ENCODE measurements at places on chromosomes 4 and X. TPM values are rescaled to one million over a fixed set of nuclear protein-coding genes. Genes with fewer than 3 reads are reported as not detected.
A peak's percentile ranks its signal among the peaks of the same experiment; 100 is the strongest.

The BEX5 gene
- total RNA-seq = 2.3 TPM

The TEX13C gene
- total RNA-seq = not detected

The GSPT2 gene
- 11.2 TPM for total RNA-seq

The GRPR gene
- total RNA-seq = not detected

The FAM156A gene
- 25.8 TPM for total RNA-seq

GRCh38 chr4:12861422-12861821, 622.7 kb downstream of the RAB28 start:
- H3K27me3 ChIP-seq = peaks cover 5% of the 10 kb centered on the region
- H3K4me3 ChIP-seq = no peak overlapping the region
- no peaks in the 10 kb centered on the region for H3K4me1 ChIP-seq
- H3K36me3 ChIP-seq = no peaks in the 10 kb centered on the region
- no peak for DNase-seq
- no peak overlapping the region for H3K27ac ChIP-seq

DNA sequence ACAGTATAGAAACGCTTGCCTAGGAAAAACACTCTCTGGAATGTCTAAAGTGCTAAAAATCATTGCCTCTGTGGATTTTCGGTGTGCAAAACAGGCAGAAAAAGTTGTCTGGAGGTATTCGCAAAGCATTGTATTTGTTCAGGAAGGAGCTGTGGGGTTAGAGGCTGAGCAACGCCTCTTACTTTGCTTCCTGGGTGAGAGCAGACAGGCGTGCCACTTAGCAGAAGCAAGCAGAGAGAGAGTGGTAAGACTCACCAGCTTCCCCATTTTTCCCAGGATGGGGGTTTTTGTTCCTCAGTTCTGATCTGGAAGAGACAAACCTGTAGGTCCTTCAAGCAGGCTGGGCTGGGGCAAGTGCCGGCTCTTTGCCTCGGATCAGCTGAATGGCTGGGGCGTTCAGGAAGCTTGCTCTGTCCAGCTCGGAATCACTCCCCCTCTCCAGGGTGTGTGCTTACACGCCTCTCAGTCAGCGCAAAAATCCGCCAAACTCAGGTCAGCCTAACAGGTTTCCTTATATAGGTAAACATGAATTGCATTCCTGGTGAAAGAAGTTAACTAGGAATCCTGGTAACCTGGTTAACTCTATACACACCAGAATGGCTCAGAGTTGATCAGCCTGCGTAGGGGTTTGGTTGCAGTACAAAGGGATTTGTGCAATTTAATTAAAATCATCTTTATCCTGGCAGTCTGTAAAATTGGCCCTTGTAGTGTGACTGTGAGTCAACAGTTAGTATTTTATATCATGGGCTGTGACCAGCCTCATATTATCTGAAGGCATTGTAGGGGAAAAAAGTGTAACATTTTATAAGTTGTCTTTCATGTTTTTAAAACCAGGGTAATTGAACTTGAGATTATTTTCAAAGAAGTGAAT, 213.1 kb upstream of the MID1 start:
- H3K4me3 ChIP-seq = no peak overlapping the region
- no peak for DNase-seq
- H3K4me1 ChIP-seq = no peaks in the 10 kb centered on the region
- H3K36me3 ChIP-seq = no peaks in the 10 kb centered on the region
- no peaks in the 10 kb centered on the region for H3K27me3 ChIP-seq

- H3K4me3 ChIP-seq = no peak overlapping the region
- no peak for DNase-seq
- H3K27ac ChIP-seq = no peak overlapping the region
- peaks cover 7% of the 10 kb centered on the region for H3K4me1 ChIP-seq
- H3K36me3 ChIP-seq = no peaks in the 10 kb centered on the region
These were observed 67.5 kb downstream of the RBM47 start for GRCh38 chr4:40562208-40562607.

GRCh38 chrX:54193085-54193821, 10.2 kb upstream of the FAM120C start:
- H3K4me3 ChIP-seq = no peak overlapping the region
- peaks cover 2% of the 10 kb centered on the region for H3K36me3 ChIP-seq
- no peaks in the 10 kb centered on the region for H3K27me3 ChIP-seq
- no peak for DNase-seq

DNA sequence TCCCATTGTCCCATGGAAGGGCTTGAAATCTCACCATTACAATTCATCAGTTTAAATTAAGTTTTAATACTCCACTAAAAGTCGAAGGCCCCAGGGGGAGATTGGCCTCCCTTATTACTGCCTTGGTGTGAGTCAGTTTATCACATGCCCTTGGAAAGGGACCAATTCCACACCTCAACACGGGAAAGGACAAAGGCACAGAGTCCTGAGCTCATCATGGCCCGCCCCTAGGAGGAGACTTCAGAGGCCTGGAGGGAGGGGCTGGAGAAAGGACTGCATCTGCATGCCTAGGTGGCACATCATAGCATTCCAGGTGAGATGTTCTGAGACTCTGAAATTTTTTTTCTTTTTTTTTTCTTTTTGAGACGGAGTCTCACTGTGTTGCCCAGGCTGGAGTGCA, 2.8 kb upstream of the SEL1L3 start:
- no peak for DNase-seq
- peaks cover 5% of the 10 kb centered on the region for H3K36me3 ChIP-seq
- H3K4me3 ChIP-seq = no peak overlapping the region

DNA sequence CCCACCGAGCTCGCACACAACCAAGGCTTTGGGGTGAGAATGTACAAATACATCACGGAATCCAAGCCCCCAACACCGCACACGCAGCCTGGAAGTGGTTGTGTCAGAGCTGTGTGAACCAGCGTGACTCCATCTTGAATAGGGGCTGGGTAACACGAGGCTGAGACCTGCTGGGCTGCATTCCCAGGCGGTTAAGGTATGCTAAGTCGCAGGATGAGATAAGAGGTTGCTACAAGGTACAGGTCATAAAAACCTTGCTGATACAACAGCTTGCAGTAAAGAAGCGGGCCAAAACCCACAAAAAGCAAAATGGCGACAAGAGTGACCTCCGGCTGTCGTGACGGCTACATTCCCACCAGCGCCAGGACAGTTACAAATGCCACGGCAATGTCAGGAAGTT, 258.4 kb downstream of the DHRSX start:
- DNase-seq = no peak
- no peaks in the 10 kb centered on the region for H3K27me3 ChIP-seq
- no peaks in the 10 kb centered on the region for H3K4me1 ChIP-seq
- no peak overlapping the region for H3K4me3 ChIP-seq
- H3K36me3 ChIP-seq = peaks cover 54% of the 10 kb centered on the region
- no peak overlapping the region for H3K27ac ChIP-seq

GRCh38 chr4:114599231-114599902, 760 bp downstream of the UGT8 start:
- H3K27ac ChIP-seq = no peak overlapping the region
- peaks cover 14% of the 10 kb centered on the region for H3K4me1 ChIP-seq
- peak; percentile 12 for DNase-seq
- peaks cover 38% of the 10 kb centered on the region for H3K27me3 ChIP-seq

- peaks cover 2% of the 10 kb centered on the region for H3K27me3 ChIP-seq
- no peaks in the 10 kb centered on the region for H3K36me3 ChIP-seq
- H3K4me1 ChIP-seq = no peaks in the 10 kb centered on the region
- no peak overlapping the region for H3K4me3 ChIP-seq
- DNase-seq = no peak
These were observed 171.1 kb downstream of the PDGFRA start for GRCh38 chr4:54400188-54400587.

DNA sequence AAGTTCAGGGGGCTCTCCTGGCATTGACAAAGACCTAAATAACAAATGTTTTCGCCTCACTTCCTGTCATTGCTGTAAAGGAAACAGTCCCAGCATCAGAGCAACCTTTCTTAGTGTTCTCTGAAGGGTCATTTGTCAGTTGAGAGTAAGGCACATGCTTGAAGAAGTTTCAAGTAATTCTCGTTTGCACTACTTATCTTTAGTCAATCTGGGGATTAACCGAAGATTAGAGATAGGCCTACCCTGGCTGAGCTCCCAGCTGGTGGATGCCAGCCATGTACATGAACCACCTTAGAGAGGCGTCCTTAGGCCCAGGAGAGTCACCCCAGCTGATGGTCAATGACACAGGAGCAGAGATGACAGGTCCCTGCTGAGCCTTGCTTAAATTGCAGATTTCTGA, 189.9 kb upstream of the PGRMC2 start:
- no peaks in the 10 kb centered on the region for H3K36me3 ChIP-seq
- no peaks in the 10 kb centered on the region for H3K4me1 ChIP-seq
- no peak overlapping the region for H3K27ac ChIP-seq
- DNase-seq = no peak
- H3K4me3 ChIP-seq = no peak overlapping the region
- H3K27me3 ChIP-seq = no peaks in the 10 kb centered on the region

GRCh38 chr4:172899861-172900260, 268.8 kb upstream of the GALNT7 start:
- H3K36me3 ChIP-seq = no peaks in the 10 kb centered on the region
- no peak for DNase-seq
- no peaks in the 10 kb centered on the region for H3K4me1 ChIP-seq
- H3K4me3 ChIP-seq = no peak overlapping the region

- no peaks in the 10 kb centered on the region for H3K4me1 ChIP-seq
- H3K27me3 ChIP-seq = no peaks in the 10 kb centered on the region
- no peak for DNase-seq
- H3K27ac ChIP-seq = no peak overlapping the region
- no peaks in the 10 kb centered on the region for H3K36me3 ChIP-seq
These were observed 118.7 kb upstream of the ANXA3 start for GRCh38 chr4:78432896-78433295.

- peak overlapping the region; percentile 97 for H3K27ac ChIP-seq
- DNase-seq = no peak
- H3K4me1 ChIP-seq = peaks cover 22% of the 10 kb centered on the region
- peak overlapping the region; percentile 93 for H3K4me3 ChIP-seq
- peaks cover 7% of the 10 kb centered on the region for H3K36me3 ChIP-seq
- no peaks in the 10 kb centered on the region for H3K27me3 ChIP-seq
These were observed 351 bp upstream of the SLC30A9 start for GRCh38 chr4:41989994-41990364.

DNA sequence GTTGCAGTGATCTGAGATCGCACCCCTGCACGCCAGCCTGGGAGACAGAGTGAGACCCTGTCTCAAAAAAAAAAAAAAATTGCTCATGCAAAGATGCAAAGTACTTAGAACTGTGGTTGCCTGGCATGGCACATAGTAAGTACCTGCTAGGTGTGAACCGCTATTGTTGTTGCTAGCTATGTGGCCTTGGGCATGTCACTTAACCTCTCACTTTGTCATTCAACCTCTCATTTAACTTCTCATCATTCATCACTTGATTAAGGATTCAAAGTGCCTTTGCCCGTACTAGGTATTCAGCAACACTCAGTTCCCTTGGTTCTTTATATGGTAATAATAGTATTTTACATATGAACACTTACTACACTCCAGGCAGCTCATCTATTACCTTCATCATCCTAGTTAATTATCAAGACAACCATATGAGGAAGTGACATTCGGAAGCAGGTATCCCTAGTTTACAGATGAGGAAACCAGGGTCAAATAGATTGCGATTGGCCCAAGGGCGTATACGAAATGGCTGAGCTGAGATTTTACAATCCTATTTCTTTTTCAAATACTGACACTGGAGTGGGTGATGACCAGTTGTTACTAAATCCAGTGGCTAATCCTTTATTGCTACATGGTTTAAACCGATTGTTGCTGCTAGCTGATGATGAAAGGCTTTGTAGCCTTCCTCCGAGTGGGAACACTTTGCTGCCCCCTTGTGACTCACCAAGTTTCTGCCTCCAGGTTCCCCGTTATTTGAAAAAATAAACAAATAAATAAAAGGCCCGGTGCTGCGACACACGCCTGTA, 28.8 kb upstream of the SOWAHD start:
- no peaks in the 10 kb centered on the region for H3K27me3 ChIP-seq
- peak; percentile 74 for DNase-seq
- no peaks in the 10 kb centered on the region for H3K36me3 ChIP-seq
- H3K4me3 ChIP-seq = no peak overlapping the region
- H3K4me1 ChIP-seq = peaks cover 6% of the 10 kb centered on the region

- no peaks in the 10 kb centered on the region for H3K27me3 ChIP-seq
- H3K4me3 ChIP-seq = no peak overlapping the region
- peaks cover 9% of the 10 kb centered on the region for H3K36me3 ChIP-seq
These were observed 73.1 kb downstream of the METTL14 start for GRCh38 chr4:118758293-118758692.

DNA sequence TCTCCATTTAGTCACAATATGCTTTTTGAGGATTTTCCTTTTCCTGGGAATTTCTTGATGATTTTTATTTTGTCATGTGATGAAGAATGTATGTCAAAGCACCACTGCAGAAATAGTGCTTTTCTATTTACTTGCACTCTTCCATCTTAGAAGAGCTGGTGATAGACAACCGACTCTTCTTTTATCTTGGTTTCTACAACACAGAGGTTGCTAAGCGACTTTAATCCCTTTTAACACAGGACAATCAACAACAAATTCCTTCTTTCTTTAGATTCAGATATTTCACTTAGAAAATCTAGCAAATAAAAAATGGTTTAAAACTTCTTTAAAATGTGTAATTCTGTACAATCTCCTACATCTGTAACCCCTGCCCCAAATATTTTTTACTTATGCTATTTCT, 34.6 kb downstream of the TET2 start:
- peaks cover 59% of the 10 kb centered on the region for H3K4me1 ChIP-seq
- no peak for DNase-seq
- no peaks in the 10 kb centered on the region for H3K27me3 ChIP-seq
- peaks cover 30% of the 10 kb centered on the region for H3K36me3 ChIP-seq
- no peak overlapping the region for H3K4me3 ChIP-seq

DNA sequence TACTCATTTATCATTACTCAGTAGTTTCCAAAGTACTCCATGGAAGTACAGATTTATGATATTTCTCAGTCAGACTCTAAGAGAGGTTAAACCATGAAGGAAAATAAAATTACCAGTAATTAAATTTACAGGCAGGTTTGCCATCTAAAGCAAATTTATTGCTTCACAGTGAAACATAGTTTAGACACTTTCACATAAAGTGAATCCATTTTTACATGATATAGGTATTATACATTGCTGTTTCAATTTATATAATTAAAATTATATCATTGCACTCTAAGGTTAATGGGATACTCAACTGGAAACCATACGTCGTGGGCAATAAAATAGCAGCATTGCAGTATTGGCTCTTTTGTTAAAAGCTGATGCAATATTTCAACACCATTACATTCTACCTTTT, 202.8 kb downstream of the SLIT2 start:
- H3K27ac ChIP-seq = no peak overlapping the region
- no peaks in the 10 kb centered on the region for H3K4me1 ChIP-seq
- no peaks in the 10 kb centered on the region for H3K36me3 ChIP-seq
- no peaks in the 10 kb centered on the region for H3K27me3 ChIP-seq

- no peak overlapping the region for H3K4me3 ChIP-seq
- H3K36me3 ChIP-seq = peaks cover 2% of the 10 kb centered on the region
- no peaks in the 10 kb centered on the region for H3K4me1 ChIP-seq
- no peak overlapping the region for H3K27ac ChIP-seq
These were observed 25.0 kb downstream of the CTPS2 start for GRCh38 chrX:16687514-16687913.

GRCh38 chrX:99795495-99795894, 614.6 kb downstream of the PCDH19 start:
- no peaks in the 10 kb centered on the region for H3K4me1 ChIP-seq
- no peak for DNase-seq
- no peaks in the 10 kb centered on the region for H3K36me3 ChIP-seq
- no peaks in the 10 kb centered on the region for H3K27me3 ChIP-seq

GRCh38 chr4:5883916-5884315, 9.0 kb downstream of the CRMP1 start:
- no peak overlapping the region for H3K4me3 ChIP-seq
- DNase-seq = no peak
- H3K27me3 ChIP-seq = peaks cover 49% of the 10 kb centered on the region
- H3K4me1 ChIP-seq = peaks cover 2% of the 10 kb centered on the region
- H3K36me3 ChIP-seq = no peaks in the 10 kb centered on the region

All from activated CD4-positive, alpha-beta T cell treated with anti-CD3 and anti-CD28 coated beads for 36 hours (primary cell).